ENCODE measurements at places on chromosomes 2 and 18.

GRCh38 chr2:233643128-233643527 lies 6.9 kb downstream of the UGT1A10 start:
- DNase-seq: no peak

DNA sequence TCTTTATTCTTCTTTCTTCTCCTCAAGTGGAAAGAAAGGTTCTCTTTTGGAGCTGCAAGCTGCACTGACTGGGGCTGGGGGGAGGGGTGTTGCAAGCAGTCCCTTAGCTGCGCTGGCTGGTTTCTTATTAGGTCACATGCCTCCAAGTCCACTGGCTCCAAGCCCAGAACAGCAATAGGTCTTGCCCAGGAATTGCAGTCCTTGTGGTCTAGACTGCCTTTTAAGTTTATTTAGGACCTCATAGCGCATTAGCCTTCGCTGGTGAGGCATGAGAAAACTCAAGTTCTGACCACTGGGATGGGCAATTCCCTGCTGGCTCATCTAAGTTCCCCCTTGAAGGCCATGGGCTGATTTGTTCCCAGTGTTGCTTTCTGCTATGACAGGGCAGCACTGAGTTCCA lies 138.6 kb upstream of the SCN7A start:
- DNase-seq: no peak

GRCh38 chr2:205148755-205149154 lies 533.5 kb upstream of the NRP2 start:
- DNase-seq: no peak

GRCh38 chr2:144607099-144607498 lies 87.2 kb upstream of the ZEB2 start:
- DNase-seq: no peak

GRCh38 chr18:75218065-75218923 lies 7.7 kb downstream of the TSHZ1 start:
- no peak for DNase-seq

GRCh38 chr2:11030909-11031308 lies 119.2 kb downstream of the KCNF1 start:
- DNase-seq: no peak

DNA sequence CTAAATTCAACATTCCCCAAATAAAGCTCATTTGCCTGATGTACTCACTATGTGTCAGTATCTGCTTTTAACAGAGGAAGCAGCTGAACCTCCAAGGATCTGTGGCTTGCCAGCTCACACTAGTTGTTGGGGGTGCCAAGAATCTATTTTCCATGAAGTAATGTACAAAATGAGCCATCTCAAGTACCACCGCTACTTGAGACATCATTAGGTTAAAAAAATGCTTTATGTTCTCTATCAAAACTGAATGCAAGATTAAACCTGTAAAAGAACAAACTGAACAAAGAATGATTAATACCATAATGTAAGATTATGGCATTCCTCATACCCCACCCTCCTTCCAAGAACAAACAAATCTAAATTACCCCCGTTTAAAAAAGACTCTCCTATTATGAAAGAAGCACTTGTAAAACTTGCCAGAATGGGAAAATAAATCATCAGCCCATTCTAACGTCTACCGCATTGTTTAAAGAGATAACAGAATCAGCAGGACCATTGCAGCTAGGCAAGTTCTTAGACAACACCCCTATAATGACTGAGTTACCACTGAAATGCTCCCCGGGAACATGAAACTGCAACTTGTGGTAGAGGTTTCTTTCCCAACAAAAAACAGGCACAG lies 471.6 kb downstream of the DLGAP1 start:
- no peak for DNase-seq

DNA sequence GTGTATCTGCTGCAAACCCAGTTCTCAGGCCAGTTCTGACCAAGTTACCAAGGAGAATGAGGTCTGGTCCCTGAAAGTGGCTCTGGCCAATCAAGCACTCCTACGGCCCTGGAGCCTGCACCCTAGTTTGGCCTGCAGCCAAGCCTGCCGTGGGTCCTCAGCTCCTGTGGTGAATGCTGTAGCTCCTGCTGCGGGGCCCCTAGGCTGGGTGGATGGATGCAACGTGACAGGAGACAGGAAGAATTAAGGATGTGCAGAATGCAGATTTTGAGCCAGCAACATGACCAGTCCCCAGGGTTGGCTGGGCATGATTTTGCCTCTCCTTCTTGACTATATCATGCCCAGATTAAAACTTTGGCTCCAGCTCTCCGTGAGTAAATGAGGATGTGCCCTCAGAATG lies 97.2 kb downstream of the SMAD7 start:
- no peak for DNase-seq

DNA sequence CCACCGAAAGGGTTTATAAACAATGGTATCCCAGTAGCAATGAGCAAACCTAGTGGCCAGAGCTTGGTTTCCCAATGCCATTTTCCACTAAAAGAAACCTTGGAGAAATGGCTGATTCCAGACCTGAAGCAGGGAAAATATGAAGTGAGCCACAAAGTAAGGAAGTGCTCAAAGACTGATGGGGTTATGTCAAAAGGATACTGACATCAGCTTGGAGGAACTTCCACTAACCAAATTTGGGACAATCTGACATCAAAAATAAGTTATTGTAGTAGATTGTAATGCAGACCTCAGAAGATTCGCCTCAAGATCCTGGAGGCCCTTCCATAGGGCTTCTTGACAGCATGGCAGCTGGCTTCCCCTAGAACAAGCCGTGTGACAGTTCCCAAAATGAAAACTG lies 79.4 kb upstream of the SP3 start:
- no peak for DNase-seq

DNA sequence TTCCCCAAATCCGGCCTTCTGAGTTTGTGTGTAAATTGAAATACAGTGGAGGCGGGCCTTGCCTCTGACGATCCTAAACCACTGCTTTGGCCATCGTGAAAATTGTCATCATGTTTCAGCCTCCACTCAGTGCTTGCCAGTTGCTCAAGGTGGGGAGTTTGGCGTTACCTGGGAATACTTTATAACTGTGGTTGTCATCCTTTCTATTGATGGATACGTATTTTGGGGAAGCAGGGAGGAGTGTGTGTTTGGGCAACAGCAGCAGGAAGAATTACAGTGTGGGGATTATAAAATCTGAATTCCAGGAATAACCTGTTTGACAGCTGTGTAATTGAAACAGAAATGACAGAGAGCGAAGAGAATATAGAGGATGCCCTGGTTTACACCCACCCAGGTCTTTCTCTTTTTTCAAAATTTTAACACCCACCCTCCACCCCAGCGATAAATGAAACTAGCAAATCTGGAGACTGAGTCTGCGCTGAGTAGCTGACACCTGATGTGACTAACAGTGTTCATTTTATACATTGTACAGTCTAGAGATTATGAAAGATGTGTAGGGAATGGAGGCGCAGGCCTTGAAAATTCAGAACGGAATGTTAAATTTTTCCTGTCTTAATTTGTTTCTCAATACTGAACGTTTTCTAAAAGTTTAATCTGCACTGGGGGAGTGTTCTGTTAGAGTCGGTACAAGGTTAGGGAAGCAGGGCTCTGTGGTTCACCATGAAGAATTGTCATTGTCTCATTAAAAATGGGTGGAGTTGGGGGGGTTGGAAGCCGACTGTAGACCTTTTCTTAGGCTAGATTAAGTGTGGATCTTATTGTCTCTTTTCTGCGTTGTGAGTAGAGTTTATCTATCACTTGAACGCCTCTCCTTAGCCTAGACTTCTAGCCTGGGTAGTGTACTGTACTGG lies 1.6 kb downstream of the MAP4K4 start:
- DNase-seq: no peak

DNA sequence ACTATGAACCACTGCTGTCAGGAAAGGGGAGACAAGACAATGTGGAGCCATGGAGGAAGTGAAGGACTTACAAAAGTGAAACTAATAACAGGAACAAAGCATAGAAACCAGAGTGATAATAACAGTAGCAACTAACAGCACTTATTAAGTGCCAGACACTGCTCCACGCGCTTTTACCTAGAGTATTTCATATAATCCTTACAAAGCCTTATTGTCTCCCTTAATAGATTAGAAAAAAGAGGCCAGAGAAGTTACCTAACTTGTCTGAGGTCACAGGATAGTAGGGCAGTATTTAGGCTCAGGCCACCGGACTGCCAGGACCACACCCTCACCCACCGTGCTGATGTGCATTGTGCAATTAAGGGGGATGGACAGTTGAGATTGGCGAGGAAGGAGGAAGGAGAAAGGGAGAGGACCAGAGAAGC lies 98.6 kb upstream of the NFU1 start:
- no peak for DNase-seq

DNA sequence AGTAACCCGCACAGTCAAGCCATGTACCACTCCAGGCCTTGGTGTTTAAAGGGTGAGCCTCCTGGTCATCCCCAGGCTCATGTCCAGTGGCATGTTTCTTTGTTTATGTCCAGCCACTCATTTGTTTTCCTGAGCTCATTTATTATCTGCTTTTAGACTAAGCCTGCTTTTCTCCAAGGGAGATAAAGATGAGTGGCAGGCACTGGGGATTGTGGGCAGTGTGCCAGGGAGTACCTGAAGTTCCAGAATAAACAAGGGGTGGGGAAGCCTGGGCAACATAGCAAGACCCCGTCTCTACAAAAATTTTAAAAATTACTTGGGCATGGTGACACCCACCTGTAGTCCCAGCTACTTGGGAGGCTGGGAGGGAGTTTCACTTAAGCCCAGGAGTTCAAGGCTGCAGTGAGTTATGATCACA lies 1.9 kb downstream of the ANXA4 start:
- no peak for DNase-seq

DNA sequence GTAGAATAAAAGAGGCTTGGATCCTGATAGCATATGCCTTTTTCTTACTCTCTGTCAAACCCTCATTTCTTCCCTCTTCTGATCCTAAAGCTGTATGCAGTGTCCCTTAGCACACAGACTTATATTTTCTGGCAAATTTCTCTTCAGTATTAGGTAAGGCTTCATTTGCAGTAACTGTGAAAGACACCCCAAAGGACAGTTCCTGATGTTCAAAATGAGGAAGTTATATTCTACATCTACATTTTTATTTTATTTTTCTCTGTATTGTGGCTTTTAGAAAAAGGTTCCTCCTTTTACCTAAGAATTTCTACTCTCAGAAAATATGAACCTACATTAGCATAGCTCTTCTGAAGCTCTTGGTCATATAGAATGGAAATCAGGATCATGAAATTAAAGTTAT lies 261.7 kb downstream of the PDE11A start:
- no peak for DNase-seq

- DNase-seq: no peak
Measured at GRCh38 chr2:120914839-120915521, 179.3 kb downstream of the GLI2 start.

DNA sequence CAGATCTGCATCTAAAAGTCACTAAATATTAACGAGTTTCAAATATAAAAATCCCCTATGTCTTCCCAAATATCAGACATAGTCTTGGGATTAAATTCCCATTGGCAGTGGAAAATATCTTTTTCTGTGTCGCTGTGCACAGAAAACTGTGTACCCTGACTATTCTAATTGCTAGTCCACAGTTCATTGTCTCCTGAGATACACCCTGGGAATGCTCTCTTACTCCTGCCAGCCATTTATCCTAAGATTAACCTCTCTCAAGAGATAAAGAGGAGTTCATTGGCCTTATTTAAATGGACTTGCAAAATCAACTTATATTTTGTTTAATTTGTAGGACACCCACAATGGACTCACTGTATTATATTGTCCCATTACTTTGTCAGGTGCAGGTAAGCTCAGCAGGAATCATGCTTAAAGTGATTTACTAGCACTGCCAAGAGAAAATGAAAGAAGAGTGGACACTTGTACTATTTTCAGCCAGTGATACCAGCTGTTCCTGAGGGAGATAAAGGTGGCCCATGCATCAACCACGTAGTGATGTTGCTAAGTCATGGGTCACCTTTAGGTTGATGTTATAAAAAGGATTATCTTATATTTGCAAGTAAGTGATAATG lies 553.8 kb downstream of the PIK3C3 start:
- DNase-seq: no peak

- no peak for DNase-seq
Measured at GRCh38 chr2:228876276-228876675, 394.8 kb downstream of the PID1 start.

GRCh38 chr2:67694445-67694844 lies 297.3 kb downstream of the ETAA1 start:
- no peak for DNase-seq

DNA sequence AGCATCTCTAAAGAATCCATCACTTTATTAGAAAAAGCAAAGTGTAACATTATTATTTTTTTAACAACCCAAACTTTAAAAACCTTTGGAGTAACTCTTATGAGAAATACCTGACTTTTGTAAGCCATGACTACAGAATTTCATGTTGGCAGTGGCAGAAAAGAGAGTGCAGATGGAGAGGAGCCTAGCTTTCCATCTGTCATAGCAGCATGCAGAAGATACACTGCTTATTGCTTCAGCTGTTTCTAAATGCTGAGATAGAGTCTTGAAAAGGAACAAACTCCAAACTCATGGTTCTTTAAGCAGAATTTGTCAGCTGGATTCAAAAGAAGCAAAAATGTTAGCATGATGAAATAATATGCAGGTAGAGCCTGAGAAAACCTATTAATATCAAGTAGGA lies 1130.3 kb downstream of the DPP10 start:
- no peak for DNase-seq

DNA sequence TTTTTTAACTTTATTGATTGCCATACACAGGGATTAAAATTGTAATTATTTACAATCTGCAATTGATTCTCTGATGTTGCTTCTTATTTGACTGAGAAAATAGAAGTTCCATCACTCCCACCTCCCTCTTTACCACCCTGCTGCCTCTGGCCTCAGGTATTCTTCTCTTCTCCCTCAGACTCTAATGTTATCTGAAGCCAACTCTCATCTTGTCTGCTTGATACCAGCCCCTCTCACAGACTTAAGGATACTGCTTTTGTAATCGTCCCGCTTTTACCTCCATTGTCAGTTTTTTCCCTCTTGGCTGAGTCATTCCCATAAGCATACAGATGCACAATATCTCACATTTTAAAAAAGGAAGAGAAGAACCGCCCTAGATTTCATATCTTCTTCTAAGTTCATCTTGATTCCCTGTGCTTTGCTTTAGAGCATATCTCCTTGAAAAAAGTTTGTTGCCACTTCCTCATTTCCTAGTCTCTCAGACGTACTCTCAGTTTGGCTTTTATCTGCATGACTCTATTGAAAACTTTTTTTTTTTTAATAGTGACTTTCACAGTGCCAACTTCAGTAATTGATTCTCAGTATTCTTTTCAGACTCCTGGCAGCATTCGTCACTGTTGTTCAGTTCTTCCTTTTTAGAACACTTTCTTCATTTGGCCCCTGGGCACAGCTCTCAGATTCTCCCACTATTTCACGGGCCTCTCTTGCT lies 31.1 kb downstream of the SPAG16 start:
- DNase-seq: no peak

- DNase-seq: no peak
Measured at GRCh38 chr2:119794237-119794636, 34.5 kb downstream of the PTPN4 start.

DNA sequence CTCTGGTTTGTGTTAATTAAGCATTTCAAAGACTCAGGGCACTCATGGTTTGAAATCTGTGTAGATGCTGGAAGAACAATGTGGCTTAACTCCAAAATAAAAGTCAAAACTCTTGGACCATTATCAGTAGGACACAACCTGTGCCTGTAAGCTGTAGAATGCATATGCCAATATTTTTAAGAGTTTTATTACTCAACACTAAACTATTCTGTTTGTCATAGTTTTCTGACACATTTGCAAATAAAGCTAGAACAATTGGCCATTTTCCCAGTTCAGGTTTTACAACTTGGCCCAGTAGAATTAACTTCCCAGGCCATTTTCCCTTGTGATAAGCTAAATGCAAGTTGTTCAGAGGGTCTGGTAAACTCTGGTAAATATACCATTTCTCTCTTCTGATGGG lies 713.1 kb downstream of the CBLN2 start:
- no peak for DNase-seq

GRCh38 chr2:164992818-164993217 lies 37.5 kb upstream of the SLC38A11 start:
- DNase-seq: peak; percentile 69

- peak; percentile 44 for DNase-seq
Measured at GRCh38 chr2:168119515-168120141, 127.8 kb downstream of the STK39 start.
